ENCODE measurements at places on chromosomes 11 and 22. TPM values are rescaled to one million over a fixed set of nuclear protein-coding genes. Genes with fewer than 3 reads are reported as not detected.

The P2RY6 gene
- total RNA-seq: 1.6 TPM

GRCh38 chr11:73932781-73933180 is 18.0 kb upstream of the DNAJB13 start:
- DNase-seq: no peak
- no peak overlapping the region for H3K4me3 ChIP-seq
- H3K4me1 ChIP-seq: peaks cover 20% of the 10 kb centered on the region
- peaks cover 4% of the 10 kb centered on the region for H3K36me3 ChIP-seq

GRCh38 chr11:2931771-2932738 is 2.8 kb upstream of the PHLDA2 start:
- no peak for DNase-seq
- peaks cover 12% of the 10 kb centered on the region for H3K36me3 ChIP-seq
- no peak overlapping the region for H3K4me3 ChIP-seq
- H3K27me3 ChIP-seq: no peaks in the 10 kb centered on the region
- peaks cover 40% of the 10 kb centered on the region for H3K4me1 ChIP-seq
- H3K27ac ChIP-seq: peak overlapping the region; percentile 94

DNA sequence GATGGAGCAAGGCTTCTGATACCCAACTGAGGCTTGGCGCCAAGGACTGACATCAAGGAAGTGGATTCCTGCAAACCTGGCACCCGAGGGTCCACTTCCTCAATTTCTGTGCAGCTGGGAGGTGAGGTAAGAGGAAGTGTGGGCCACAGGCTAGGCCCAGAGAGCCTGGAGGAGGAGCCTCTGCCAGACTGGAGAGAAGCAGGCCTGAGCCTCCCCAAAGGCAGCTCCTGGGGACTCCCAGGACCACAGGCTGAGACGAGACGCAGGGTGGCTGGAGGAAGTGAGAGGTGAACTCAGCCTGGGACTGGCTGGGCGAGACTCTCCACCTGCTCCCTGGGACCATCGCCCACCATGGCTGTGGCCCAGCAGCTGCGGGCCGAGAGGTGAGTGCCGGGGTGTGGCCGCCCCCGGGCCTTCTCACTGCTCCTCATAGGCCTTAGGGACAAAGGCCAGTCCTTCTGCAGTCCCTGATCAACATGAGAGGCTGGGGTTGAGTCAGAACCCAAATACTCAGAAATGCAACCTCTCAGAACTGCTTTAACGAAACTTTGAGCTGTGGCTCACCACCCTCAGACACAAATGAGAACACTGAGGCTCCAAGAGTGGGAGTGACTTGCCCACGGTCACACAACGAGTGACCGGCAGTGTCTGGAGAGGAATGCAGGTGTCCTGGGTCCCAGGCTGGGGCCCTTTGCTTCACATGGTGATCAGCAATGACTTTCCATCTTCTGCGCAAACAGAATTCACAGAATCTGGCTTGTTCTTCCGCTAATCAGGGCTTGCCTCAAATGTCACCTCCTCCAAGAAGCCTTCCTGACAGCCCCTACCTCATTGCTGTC is at the start of gene NCF4:
Gene NCF4 (plus strand): TSS at position 186 of the 839 bp plus-strand sequence. CDS start 166 bp downstream, at position 352.
- no peaks in the 10 kb centered on the region for H3K4me1 ChIP-seq
- H3K27me3 ChIP-seq: 0 out of 2 replicates have a peak, but pooled peaks cover 6% of the 10 kb centered on the region
- no peak for DNase-seq
- no peaks in the 10 kb centered on the region for H3K36me3 ChIP-seq
- no peak within 1 kb of the TSS for H3K4me3 ChIP-seq
- no peak within 1 kb of the TSS for H3K27ac ChIP-seq

DNA sequence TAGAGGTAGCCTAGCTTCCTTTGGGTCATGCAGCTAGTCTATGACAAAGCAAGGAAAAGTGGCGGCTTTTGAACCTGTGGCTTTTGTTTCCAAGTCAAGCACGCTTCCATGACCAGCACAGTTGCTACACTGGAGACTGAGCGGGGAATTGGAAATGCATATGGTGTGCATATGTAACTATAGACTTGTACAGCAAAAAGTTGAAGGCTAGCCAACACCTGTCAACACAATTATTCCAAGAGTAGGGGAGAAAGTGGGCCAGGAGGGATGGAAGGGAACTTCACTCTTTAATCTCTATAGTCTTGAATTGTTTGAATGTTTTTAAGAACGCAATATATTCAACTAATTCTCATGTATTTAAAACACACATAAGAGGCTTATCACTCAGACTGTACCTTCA is 218.5 kb upstream of the CADM1 start:
- H3K4me3 ChIP-seq: no peak overlapping the region
- no peaks in the 10 kb centered on the region for H3K27me3 ChIP-seq
- H3K27ac ChIP-seq: no peak overlapping the region
- no peaks in the 10 kb centered on the region for H3K36me3 ChIP-seq
- no peak for DNase-seq

DNA sequence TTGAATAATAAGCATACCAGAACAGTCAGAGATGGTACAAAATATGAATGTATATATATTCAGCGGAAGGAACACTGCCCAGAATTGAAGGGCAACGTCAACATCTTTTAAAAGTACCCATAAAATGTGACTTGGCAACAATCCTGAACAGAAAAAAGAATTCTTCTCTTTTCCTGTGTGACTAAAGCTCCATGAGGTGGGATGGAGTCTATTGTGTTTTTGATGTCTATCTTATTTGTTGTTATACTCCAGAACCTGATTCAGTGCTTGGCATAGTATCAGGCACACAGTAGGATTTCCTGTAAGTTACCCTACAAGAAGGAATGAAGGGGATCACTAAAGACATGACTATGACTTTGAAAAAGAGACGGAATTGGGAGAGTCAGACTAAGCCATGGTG is 10.3 kb downstream of the LDLRAD3 start:
- peaks cover 46% of the 10 kb centered on the region for H3K4me1 ChIP-seq
- peak overlapping the region; percentile 60 for H3K27ac ChIP-seq
- H3K27me3 ChIP-seq: no peaks in the 10 kb centered on the region
- H3K36me3 ChIP-seq: no peaks in the 10 kb centered on the region
- peak; percentile 87 for DNase-seq
